ENCODE measurements at places on chromosomes 3 and 15. TPM values are rescaled to one million over a fixed set of nuclear protein-coding genes. Genes with fewer than 3 reads are reported as not detected.

Gene KLHL40
- total RNA-seq: not detected

Gene TAGLN3
- total RNA-seq: 1.8 TPM

- no peak for DNase-seq
These were observed 10.8 kb upstream of the ANPEP start for GRCh38 chr15:89825271-89825940.

Gene CCR9
- 0.13 TPM for total RNA-seq

DNA sequence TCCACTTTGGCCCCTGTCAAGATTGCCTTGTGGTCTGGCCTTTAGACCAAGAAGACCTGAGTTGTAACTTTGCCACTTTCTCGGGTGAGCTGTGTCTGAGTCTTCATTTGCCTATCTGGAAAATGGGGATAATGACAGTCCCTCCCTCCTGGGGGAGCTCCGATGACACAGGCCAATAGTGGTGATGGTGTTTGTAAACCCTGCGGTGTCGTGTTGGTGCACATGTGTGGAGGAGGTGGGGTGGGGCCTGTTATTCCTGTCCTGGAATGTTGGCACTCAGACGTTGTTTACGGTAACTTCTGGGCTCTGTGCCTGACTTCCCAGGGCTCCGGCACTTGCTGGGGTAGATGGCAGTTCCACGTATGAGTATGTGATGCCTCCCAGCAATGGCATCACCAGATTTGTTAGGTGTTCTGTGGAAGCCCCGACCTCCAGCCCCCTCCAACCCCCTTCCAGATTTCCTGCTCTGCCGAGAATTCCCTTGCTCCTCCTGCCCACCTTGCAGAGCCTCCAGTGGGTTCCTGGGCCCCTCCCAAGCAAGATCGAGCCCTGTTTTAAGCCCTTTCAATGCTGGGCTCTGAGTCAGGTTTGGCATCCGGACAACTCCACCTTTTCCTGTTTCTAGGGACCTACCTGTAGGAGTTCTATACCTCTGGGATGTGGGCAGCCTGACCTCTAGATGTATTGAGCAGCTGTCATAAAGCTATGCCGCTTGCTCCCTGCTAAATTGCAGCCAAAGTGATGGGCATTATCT, 31.4 kb downstream of the HRH1 start:
- peak; percentile 57 for DNase-seq

DNA sequence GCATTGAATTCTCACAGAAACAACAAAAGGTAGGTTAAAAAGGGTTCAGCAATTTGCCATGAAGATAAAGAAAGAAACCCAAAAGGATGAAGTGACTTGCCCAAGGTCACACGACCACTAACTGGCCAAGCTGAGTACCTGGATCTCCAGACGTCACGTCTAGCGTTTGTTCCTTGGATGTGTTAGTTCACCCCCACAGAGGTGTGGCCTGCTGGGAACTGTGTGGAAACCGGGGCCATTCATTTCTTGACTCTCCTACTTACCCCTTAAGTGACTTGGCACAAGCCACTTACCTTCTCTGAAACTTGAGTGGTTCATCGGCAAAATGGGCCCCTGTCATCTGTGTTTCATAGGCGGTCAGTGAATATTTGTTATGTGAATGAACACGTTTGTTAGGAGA, 244.3 kb upstream of the SLCO3A1 start:
- DNase-seq: no peak

- DNase-seq: peak; percentile 79
These were observed 180.3 kb upstream of the TSC22D2 start for GRCh38 chr3:150227839-150228238.

Gene CAMKV
- 0.21 TPM for total RNA-seq

DNA sequence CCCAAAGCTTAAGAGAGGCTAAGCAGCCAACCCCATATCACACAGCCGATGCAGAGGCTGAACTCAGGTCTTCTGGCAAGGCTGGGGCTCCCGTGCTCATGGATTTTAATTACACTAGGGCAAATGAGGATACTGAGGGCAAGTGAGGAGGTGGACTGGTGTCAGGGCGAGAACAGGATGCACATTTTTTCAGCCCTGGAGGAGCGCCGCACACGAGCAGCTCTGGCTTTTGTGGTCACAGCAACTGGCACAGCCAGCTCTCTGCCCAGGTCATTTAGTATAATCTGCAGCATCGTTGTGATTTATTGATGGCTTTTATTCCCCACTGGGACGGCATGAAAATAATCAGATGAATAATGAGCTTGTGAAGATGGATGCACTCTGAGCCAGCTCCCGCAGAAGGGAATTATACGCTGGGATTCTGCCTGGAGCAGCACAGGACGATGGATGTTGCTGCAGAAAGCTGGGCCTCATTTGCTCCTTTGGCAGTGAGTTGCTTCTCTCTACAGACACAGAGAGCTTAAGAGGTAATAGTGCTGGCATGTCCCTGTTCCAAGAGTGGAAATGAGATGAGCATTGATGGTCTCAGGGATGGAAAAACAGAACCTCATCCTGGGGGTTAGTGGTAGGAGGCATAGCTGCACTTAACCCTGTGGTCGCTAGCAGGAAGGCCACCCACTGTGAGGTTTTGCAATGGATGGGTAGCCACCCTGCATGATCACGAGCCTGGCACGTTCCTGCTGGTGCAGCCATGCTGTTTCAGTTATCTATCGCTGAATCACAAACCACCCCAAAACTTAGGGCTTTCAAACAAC, 135.4 kb downstream of the UACA start:
- no peak for DNase-seq

DNA sequence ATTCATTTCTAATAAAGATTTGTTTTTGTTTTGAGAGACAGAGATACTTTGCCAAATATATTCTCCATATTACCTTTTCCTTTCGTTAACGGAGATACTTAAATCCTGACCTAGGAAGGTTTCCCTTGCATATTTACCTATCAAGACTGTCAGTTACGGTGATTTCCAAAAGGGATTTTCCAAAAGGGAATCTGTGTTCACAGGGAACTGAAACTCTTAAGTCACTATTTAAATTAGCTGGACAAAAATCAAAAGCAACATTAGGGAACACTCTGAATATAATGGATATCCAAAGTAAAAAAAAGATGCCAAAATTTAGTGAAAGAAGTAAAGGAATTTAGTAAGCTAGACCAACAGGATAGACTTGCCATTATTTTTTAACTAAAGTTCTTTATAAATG, 576 bp downstream of the LRRFIP2 start:
- DNase-seq: no peak

GRCh38 chr15:84992157-84992944, 10.7 kb downstream of the PDE8A start:
- peak; percentile 52 for DNase-seq

DNA sequence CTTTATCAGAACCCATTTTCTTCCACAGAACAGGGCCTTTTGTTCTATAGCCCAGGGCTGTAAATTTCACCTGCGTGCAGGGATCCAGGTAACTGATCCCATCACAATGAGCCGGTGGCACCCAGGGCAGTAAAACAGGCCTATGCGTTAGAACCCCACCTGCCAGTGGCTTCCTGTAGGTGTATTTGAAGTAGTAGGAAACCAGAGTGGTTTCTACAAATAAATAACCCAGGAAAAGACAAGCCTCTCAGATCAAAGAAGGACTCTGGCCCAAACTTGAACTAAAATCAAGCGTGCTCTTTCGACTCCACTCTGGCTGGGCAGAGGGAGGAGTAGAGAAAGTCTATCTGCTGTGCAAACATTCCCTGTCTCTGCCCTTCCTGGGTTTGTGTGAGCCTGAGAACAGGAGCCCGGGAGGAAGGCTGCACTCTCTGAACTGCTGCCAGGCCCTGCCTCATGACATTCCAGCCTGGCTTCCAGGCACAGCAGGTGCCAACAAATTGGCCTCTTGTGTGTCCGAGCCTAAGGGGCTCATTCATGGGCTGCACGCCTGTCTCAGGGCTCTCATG, 77.7 kb downstream of the CEMIP start:
- peak; percentile 85 for DNase-seq

Measured in colonic mucosa (tissue), 4 donors.